ENCODE measurements at places on chromosomes 5 and 9. TPM values are rescaled to one million over a fixed set of nuclear protein-coding genes. Genes with fewer than 3 reads are reported as not detected.

ARL14EPL gene
- not detected for polyA plus RNA-seq

PCDHB15 gene
- polyA plus RNA-seq, result 2.5 TPM

STK32A gene
- polyA plus RNA-seq, result 0.81 TPM

BTNL8 gene
- 0.16 TPM for polyA plus RNA-seq

DNA sequence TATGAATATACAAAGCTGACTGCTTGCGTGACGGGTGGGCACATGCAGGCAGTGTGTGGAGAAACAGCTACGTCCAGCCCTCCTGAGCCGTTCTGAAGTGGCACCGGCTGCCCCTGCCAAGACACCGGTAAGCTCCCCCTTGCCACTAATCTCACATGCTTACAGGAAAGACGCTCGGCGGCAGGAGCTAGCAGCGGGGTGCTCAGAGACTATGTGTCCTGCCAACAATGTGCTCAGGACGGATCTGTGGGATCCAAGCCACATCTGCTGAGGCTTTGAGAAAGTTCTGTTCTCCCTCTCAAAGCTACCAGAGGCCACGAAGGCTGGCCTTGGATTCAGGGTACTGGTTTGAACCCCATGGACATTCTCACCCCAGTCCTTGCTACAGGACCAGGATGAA is 157.2 kb upstream of the PHYKPL start:
- DNase-seq, result no peak

Measured in right cardiac atrium (tissue), 5 donors.